ENCODE measurements at places on chromosomes 3 and 15.

- no peak for DNase-seq
These were observed 25.5 kb upstream of the RNU6-1 start for GRCh38 chr15:67865331-67865730.

DNA sequence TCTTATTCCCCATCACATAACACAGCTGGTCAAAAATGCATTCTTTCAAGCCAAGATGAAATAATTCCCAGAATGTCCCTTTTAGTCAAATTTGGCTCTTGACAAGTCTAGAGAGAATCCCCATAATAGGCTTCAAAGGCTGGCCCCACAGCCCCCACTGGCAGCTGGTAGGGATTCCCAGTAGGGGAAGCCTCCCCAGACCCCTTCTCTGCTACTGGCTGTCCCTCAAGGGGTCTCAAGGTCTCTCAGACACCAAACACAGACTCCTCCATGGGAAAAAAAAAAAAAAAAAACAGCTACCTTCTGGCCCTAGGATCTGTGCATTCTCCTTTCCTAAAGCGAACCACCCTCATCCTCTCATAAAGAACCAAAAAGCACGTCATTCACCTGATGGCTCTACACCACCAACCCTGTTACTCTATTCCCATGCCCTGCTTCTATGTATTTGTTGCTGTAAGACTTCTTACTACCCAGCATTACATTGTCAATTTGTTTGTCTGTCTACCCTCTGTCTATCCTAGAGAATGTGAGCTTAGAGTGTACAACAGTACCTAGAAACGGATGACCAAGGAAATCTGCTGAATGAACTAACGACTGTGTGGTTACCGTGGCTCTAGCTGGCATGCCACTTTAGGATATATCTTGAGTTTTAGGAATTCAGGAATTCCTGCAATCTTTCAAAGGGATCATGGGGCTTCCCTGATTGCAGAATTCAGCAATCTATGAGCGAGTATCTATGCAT is 164.1 kb upstream of the NSMCE3 start:
- DNase-seq, result no peak

GRCh38 chr3:50314342-50314741 is 8.2 kb downstream of the HYAL2 start:
- DNase-seq, result no peak

- no peak for DNase-seq
These were observed 1.4 kb upstream of the ETFA start for GRCh38 chr15:76312540-76313174.

GRCh38 chr15:84961707-84962106 is 19.9 kb upstream of the PDE8A start:
- no peak for DNase-seq

GRCh38 chr3:36893826-36894225 is 51.0 kb downstream of the TRANK1 start:
- no peak for DNase-seq

DNA sequence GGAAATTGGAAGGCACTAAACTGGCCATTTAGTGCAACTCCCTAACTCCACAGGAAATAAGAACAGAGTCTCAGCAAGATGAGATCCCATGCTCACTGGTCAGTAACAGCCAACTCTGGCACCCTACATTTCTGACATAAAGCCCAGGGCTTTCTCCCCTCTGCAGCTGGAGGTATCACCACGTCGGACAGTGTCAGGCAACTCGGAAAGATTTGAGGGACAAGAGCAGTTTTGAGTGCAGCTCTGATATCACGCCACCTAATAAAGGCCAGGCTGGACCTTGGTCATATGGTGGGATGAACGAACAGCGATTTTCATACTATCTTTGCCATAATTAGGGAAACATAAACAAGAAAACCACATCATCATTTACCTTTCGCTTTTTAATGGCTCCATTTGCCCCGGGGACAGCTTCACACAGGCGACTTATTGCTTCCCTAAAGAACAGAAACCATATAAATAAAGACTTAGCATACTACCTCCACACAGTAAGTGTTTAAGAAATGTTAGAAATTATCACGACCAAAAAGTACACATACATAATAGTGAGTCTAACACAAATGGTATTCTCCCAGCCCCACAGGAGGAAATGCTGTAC is 12.5 kb downstream of the EID1 start:
- DNase-seq, result no peak

- no peak for DNase-seq
These were observed 10.5 kb downstream of the BFSP2 start for GRCh38 chr3:133410191-133410892.

GRCh38 chr3:129794311-129795185 is 99.0 kb downstream of the TMCC1 start:
- peak; percentile 42 for DNase-seq

GRCh38 chr15:37134699-37135131 is 34.4 kb upstream of the MEIS2 start:
- peak; percentile 33 for DNase-seq

DNA sequence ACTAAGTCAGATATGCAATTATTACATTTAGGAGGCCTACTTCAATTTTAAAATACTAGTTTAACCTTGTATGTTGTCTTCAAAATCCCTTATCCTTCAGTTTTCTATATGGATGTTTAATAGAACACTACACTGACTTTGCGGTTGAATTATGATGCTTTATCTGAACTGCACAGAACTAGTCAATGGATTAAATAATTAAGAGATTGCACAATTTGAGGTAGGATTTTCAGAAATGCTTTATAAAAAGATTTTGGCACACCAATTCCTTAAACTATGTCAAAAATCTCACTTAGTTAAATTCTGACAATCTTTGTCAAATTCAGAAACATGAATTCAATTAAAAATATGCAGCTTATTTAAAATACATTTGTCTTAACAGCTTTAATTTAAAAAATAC is 28.1 kb downstream of the ATOSA start:
- DNase-seq, result no peak

DNA sequence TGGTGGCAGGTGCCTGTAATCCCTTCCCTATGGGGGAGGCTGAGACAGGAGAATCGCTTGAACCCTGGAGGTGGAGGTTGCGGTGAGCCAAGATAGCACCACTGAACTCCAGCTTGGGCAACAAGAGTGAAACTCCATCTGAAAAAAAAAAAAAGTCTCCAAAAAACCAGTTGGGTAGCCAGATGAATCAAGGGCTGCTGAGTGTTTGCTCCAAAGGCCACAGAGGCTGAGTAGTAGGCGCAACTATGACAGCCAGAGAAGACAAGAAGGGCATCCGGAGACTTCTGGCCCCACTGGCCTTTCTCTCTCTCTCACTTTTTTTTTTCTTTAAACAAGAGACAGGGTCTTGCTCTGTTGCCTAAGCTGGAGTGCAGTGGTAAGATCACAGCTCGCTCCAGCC is 131.8 kb downstream of the SMAD6 start:
- DNase-seq, result no peak

- no peak for DNase-seq
These were observed 670.8 kb upstream of the NR2F2 start for GRCh38 chr15:95659656-95660055.

DNA sequence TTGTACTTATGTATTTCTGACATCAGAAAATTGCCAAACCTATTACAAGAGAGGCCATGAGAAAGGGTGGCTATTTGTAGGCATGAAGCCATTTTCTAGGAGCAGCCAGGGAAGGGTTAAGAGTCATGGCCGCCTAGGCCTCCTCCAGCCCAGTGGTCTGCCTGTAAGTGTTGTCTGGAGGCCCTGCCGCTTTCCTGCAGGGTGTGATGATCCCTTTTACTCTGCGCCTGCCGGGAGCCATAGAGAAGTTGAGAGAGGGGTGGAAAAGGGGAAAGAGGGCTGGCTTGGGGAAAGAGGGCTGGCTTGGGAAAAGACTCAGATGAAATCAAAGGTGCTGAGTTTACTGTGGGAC is 29.1 kb upstream of the KCTD6 start:
- DNase-seq, result no peak

DNA sequence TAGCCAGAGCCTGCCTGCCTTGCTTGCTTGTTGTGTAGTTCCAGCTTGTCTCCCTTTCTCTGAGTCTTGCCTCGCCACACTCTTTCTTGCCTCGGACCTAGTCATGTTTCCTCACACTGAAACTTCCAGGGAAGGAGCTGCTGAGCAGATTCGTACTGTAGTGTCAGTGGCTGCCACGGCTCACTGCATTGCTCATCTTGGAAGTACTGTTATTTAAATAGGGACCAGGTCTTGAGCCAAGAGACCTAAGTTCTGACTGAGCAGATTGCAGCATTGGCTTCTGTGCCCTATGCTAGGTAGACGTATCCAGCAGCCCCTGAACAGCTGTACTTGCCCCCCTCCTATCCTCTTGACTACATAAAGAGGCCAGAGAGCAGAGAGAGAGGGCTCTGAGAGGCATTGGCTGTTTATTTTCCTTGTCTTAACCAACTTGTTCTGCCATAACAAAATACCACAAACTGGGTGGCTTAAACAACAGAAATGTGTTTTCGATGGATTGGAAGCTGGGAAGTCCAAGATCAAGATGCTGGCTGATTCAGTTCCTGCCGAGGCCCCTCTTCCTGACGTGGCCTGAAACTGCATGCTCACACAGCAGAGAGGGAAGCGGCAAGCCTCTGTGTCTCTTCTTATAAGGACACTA is 5.8 kb upstream of the RARRES1 start:
- DNase-seq, result no peak

DNA sequence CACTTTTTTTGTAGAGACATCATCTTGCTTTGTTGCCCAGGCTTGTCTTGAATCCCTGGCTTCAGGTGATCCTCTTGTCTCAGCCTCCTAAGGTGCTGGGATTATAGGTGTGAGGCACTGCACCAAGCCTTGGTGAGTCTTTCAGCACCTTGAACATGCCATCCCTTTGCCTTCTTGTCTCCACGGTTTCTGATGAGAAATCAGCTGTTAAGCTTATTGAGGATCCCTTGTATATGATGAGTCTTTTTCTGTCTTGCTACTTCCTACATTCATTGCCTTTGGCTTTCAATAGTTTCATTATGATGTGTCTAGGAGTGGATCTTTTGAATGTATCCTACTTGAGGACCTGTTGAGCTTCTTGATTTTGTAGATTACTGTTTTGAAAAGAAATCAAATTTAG is 35.9 kb upstream of the TMCC1 start:
- DNase-seq, result no peak

GRCh38 chr3:33047842-33048834 is 48.8 kb downstream of the GLB1 start:
- no peak for DNase-seq

DNA sequence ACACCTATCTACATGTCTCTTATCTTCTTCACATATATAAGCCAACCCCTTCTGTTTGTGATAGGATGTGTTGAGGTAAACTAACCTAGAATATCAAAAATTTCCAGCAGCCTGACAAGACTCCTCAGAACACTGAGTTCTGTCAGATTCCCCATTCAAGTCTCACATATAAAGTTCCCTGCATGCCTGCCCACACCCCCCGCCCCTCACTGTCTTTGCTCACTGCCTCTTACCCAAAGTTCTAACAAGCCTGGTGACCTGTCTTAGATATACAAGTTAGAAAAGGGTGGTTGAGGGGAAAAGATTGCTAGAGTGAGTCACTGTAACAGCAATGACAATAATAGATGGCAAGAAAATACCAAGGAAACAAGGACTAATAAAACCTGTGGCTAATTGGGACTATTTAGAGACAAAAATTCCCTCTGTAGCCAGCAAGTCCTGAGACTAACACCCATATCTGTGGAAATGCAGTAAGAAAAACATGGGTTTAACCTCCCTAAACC is 40.1 kb downstream of the FBXO22 start:
- DNase-seq, result no peak

DNA sequence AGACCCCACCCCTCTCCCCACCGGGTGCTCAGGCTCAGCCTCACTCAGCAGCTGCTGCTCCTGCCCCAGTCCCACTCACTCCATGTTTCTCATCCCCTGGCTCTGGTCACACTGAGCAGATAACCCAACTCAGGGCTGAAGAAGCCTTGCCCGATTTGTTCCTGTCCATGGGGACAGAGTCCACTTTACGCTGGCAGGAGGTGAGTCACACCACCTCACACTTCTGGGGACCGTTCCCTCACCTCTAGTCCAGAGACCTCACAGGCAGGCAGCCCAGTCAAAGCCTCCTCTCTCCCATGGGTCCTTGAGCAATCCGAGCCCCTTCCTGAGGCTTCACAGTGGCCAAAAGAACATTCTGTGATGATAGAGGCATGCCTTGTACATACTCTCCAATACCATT is 1.4 kb downstream of the CIDEC start:
- no peak for DNase-seq

GRCh38 chr3:10406414-10406813 is 85.5 kb upstream of the SEC13 start:
- no peak for DNase-seq

- no peak for DNase-seq
These were observed 15.9 kb downstream of the ADCY5 start for GRCh38 chr3:123432832-123433523.

- no peak for DNase-seq
These were observed 2.6 kb downstream of the ZBTB47 start for GRCh38 chr3:42655980-42656679.

- DNase-seq, result no peak
These were observed 297.3 kb upstream of the UBE2E1 start for GRCh38 chr3:23508464-23508863.

DNA sequence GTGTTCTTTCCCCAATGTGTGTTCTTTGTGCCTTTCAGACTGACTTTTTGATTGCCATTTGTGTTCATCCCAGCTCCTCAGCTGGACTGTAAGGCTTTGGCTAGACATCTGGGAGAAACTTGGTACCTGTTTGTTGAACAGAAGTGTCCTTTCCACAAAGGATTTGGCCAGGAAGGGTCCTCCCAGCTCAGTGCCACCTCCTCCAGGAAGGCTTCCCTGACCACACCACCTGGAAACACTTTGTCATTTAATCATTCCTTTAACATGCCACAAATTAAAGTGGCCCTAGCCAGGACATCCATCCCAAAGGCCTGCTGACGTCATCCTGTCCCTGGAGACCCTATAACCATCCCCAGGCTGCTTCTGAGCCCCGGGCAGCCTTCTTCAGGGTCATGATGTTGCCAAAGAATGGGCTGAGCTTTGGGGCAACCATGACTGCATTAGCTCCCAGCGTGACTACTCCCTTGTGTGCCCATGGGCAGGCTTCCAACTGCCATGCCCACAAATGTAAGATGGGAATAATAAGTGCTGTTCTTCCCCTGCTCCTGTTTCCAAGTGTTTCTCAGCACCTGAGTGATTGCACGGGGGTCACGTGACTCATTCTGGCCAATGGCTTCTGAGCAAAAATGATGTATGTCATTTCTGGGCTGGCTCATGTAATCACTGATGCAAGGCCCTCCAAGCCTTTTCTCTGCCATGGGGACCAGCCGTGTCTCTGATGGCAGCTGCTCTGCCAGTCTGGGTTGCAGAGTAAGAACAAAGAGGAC is 112.5 kb upstream of the SMAD3 start:
- DNase-seq, result no peak

GRCh38 chr3:72299321-72299802 is 514.4 kb upstream of the PROK2 start:
- DNase-seq, result peak; percentile 87

- no peak for DNase-seq
These were observed 223.4 kb downstream of the ATP8B4 start for GRCh38 chr15:49895347-49896223.

- no peak for DNase-seq
These were observed 26.4 kb upstream of the GABPB1 start for GRCh38 chr15:50381438-50381837.

GRCh38 chr3:127000761-127001160 is 17.8 kb downstream of the PLXNA1 start:
- DNase-seq, result no peak

GRCh38 chr15:58240191-58240932 is 102.2 kb downstream of the AQP9 start:
- DNase-seq, result no peak
